ENCODE measurements at places on chromosomes 5 and 9. TPM values are rescaled to one million over a fixed set of nuclear protein-coding genes. Genes with fewer than 3 reads are reported as not detected.

The TEX10 gene
- total RNA-seq = 34.0 TPM

The LARP1 gene
- total RNA-seq = 170 TPM

The HAVCR2 gene
- 0.67 TPM for total RNA-seq

The CNTNAP3B gene
- total RNA-seq = 163 TPM

The PLAC8L1 gene
- total RNA-seq = 0.29 TPM

The CD72 gene
- not detected for total RNA-seq

The ANKRD31 gene
- total RNA-seq = 0.10 TPM
